ENCODE measurements at places on chromosomes 11 and 22.

- DNase-seq = no peak
Measured at GRCh38 chr11:58674609-58675008, 52.1 kb downstream of the CNTF start.

- no peak for DNase-seq
Measured at GRCh38 chr11:17116117-17116516, 38.6 kb upstream of the RPS13 start.

GRCh38 chr11:82012276-82012675 lies 721.4 kb downstream of the FAM181B start:
- DNase-seq = no peak

GRCh38 chr11:134032043-134032442 lies 36.8 kb upstream of the JAM3 start:
- DNase-seq = no peak

DNA sequence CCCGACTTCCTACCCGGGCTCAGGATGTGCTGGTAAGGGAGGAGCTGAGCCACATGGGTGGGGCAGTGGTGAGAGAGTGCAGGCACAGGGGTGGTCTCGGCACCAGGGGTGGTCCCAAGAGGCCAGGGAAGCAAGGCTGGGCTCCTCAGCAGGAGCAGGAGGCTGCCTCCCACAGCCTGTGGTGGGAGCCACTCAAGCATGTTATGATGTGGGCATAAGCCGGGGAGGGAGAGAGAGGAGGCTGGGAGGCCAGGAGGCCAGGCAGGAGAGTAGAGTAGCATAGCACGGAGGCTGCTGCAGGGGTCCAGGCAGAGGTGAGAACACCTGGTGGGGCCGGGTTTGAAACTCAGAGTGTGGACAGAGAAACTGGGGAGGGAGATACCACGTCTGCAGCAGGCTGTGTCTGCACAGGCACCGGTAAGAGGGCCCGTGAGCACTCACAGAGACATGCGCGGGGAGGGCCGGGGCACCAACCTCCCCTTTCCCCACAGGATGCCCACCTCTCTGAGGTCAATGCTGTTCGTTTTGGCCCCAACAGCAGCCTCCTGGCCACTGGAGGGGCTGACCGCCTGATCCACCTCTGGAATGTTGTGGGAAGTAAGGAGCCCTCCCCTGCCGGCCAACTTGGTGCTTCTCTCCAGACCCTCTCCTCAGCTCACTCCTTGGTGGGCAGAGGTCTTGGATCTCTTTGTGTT lies 10.7 kb downstream of the ATG16L2 start:
- no peak for DNase-seq

DNA sequence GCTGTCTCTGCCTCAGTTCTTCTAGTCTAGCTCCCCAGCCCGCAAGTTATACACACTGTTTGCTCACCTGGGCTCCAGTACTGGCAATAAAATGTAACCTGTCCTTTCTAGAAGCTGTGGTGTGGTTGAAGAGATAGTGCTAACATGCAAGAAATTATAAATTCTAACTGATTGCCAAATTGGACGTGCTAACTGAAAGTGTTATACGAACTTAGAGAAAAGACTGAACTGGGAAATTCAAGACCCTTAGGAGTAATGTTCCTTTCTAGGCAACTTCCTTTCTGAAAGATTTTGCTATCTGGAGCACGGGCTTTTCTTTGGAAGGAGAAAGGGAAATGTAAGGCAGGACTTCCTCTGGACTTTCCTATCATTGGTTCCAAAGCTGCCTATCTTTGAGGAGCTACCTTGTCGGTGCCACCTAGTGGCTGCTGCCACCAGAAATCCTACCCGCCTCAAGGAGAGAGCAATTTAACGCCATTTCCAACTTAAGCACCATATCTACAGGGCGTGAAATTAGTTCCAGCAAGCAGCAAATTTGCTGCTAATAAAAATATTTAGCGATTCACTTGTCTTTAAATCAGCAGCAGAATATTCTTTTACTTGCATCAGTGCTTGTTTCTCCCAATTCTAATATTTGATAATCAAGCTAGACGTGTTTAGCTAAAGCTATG lies 12.7 kb upstream of the TMEM218 start:
- DNase-seq = no peak

DNA sequence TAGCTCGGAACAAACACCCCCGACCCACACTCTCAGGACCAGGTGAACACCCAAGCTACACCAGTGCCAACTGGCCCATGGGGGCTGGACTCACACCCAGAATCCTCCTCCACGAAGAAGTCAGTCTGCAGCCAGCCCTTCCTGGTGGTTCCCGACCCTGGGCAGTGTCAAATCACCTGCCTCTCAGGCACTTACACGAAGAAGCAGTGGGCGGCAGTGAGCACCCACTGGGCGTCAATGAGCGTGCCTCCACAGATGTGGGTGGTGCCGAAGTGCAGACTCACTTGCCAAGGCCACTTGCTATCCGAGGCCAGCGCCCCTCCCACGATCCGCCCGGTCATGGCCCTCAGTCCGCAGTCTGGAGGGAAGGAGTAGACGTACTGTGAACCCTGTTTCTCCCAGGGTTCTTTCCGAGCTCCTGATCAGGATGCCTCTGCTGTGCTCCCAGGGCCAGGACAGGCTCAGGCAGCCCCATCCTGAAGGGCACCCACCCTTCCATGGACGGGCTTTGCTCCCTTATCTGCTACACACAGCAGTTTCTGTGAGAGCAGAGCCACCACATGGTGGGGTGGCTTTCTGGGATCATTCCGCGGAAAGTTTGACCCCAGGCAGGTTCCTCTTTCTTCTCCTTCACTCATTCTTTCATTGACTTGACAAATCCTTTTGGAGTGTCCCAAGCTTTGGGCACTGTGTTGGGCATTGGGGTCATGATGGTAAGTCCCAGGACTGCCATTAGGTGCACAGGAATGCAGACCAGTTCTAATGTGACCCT lies 19.4 kb downstream of the TMPRSS13 start:
- no peak for DNase-seq

DNA sequence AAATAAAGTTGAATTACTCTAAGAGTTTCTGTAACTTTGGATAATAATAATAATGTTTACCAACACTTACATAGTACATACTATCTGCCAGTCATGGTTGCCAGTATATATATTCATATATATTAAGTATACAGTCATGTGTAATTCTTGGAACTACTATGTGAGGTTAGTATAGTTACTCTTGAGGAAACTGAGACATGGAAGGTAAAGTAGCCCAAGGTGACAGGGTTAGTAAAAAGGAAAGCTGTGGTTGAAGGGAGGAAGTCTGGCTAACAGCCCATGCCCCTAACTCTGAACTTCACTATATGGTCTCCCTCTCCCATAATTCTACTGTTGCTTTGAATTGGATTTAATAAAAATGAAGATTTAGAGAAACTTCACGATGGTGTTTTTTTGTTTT lies 24.9 kb downstream of the FDX1 start:
- DNase-seq = no peak

DNA sequence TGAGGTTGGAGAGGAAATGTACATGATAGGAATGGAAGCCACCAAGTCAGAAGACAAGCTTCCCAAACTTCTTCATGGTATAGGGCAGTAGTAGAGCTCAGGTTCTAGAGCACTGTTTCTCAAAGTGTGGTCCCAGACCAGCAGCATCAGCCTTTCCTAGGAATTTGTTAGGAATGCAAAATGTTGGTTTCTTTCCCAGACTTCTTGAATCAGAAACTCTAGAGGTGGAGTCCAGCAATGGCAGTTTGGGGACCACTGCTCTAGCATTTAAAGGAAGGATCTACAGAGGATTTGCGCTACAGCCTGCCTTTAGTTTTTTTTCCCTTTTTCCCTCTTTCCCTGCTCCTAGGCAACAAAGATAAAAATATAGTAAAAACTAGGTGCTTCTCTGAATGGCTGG lies 17.0 kb upstream of the MMP12 start:
- no peak for DNase-seq

- DNase-seq = no peak
Measured at GRCh38 chr11:113538451-113539412, 63.5 kb upstream of the DRD2 start.

DNA sequence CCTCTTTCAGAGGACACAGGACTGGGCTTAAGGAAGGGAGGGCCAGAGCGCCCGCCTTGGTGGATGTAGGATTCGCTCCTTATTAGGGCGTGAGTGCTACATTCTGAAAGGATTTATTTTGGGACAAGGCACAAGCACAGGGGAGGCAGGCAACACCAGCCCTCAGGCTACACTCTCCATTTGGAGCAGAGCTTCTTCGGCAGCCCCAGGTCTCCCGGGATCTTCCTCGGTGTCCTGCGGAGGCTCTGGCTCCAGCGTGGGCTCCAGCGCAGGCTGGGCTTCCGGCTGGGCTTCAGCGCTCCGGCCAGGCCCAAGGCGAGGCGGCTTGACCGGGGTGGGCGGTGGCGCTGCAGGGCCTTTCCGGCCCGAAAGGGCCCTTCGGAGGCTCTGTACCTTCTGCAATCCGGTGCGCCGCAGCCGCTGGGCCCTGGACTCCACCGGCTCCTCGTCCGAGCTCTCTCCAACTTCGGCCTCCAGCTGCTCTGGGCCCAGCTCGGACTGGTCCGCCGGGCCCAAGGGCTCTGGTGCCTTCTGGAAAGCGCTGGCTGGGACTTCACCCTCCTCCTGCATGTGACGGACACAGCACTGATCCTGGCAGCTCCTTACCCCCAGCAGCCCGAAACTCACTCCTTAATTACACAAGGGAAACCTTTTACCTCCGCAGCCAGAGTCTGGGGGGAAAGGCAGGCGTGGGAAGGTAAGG lies 1.1 kb downstream of the CAVIN3 start:
- DNase-seq = no peak

DNA sequence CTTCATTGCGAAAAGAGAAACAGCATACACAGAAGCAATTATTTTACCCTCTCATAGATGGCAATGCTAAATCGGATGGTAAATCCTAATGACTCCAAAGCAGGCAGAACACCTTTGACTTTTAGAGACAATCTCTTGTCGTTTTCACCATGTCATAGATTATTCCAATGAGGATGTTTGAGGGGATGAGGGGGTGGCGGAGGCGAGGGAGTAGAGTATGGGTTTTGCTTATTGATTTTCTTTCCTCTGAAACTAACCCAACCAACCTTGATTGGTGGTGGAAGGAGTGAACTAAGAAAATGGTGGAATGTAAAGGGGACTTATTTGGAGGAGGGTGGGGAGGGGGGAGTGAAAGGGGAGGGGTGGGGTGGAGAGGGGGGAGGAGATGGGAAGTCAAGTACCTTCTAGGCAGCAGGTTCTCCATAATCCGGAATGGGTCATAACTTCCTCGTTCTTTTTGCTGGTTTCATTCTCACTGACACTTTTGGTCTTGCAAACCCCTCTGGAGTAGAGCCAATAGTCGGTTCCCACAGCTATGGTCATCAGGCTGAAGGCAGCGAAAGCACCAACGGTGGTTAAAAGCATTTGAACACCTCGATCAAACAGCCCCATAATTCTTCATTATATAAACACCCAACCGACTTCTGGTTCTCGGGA lies 1.5 kb downstream of the CACNG2 start:
- no peak for DNase-seq

- no peak for DNase-seq
Measured at GRCh38 chr11:46363455-46364005, 16.3 kb downstream of the DGKZ start.

GRCh38 chr22:39098026-39098425 lies 982 bp downstream of the APOBEC3H start:
- DNase-seq = no peak

GRCh38 chr11:849104-849824 lies 6.6 kb downstream of the TSPAN4 start:
- DNase-seq = no peak

- DNase-seq = no peak
Measured at GRCh38 chr11:7538031-7538430, 24.2 kb downstream of the PPFIBP2 start.

DNA sequence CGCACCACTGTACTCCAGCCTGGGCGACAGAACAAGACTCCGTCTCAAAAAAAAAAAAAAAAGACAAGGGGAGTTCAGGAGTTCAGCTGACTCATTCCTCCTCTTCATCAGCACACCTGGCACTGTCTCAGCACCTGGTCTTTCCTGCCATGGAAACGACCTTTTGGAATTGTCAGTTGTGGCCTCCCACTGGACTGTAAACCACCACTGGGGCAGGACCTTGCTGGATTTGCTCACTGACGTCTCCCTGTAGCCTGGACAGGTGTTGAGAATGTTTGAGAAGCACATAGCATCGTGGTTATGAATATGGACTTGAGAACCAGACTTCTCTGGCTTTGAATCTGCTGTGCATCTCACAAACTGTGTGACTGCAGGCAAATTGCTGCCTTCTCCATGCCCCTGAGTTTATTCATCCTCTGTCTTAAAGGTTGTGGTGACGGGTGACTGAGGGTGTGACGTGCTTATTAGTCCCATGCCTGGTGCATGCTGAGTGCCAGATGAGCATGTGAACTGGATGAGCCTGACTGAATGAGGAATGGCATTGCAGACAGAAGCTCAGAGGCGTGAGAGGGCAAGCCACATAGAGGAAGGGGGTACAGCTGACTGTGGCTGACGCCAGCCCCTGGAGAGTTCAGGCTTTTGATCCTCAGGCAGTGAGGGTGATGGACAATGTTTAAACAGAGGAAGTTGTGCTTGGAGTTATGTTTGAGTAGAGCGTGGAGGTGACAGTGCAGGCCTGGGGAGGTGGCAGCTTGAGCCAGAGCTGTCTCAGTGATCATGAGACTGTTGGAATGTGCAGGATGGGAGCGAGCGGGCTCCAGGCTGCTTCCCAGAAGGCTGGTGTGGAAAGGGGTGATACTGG lies 12.7 kb downstream of the TOM1 start:
- no peak for DNase-seq

GRCh38 chr22:45008751-45009605 lies 827 bp downstream of the PHF21B start:
- no peak for DNase-seq

GRCh38 chr11:58301576-58301975 lies 33.5 kb upstream of the OR10W1 start:
- no peak for DNase-seq

- DNase-seq = no peak
Measured at GRCh38 chr11:15053191-15053685, 20.2 kb upstream of the CALCB start.

- no peak for DNase-seq
Measured at GRCh38 chr11:26025676-26026075, 306.3 kb upstream of the ANO3 start.

DNA sequence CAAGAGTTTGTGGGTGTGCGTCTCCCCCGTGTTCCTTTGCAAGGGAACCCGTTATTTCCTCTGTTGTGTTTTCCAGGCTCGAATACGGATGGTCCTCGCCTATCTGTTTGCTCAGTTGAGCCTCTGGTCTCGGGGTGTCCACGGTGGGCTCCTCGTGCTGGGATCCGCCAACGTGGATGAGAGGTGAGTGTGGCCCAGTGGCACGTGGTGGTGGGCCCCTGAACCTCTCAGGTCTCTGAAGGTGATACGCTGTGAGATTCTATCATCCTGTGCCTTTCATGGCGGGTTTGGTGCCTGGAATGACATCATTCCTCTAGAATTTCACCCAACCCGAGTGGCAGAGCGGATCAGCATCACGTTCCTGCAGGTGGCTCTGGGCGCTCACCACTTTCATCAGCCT lies 32.5 kb downstream of the NADSYN1 start:
- no peak for DNase-seq

DNA sequence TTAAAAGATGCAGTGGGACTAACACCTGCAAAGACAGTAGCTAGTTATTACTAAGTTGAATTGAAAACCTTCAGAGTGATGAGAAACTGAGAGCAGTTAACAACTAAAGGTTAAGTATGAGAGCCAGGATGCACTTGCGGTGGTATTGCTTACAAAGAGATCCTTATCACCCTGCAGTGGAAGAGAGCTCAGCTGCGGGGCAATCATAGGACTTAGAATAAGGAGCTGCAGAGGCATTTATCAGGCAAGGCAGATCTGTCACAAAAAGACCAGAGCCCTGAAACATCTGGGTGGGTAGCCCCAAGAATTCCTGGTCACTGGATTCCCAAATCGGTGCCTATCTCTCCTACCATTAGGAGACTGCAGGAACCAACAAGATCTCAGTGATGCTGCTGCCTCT lies 34.3 kb upstream of the CFAP300 start:
- DNase-seq = no peak

GRCh38 chr11:16587670-16588069 lies 150.8 kb upstream of the C11orf58 start:
- no peak for DNase-seq

Data from esophagus squamous epithelium (tissue), 5 donors.